ENCODE measurements at places on chromosomes 5 and 9.
A peak's percentile ranks its signal among the peaks of the same experiment; 100 is the strongest.

GRCh38 chr5:10543585-10544040 is 20.3 kb upstream of the ANKRD33B start:
- DNase-seq, result no peak

DNA sequence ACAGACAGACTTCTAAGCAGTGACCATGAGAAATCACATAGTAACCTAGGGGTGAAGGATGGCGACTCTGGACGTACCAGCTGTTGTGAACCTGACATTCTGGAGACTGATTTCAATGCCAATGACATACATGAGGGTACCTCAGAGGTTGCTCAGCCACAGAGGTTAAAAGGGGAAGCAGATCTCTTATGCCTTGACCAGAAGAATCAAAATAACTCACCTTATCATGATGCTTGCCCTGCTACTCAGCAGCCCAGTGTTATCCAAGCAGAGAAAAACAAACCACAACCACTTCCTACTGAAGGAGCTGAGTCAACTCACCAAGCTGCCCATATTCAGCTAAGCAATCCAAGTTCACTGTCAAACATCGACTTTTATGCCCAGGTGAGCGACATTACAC is 38.0 kb upstream of the CCDC152 start:
- DNase-seq, result no peak

DNA sequence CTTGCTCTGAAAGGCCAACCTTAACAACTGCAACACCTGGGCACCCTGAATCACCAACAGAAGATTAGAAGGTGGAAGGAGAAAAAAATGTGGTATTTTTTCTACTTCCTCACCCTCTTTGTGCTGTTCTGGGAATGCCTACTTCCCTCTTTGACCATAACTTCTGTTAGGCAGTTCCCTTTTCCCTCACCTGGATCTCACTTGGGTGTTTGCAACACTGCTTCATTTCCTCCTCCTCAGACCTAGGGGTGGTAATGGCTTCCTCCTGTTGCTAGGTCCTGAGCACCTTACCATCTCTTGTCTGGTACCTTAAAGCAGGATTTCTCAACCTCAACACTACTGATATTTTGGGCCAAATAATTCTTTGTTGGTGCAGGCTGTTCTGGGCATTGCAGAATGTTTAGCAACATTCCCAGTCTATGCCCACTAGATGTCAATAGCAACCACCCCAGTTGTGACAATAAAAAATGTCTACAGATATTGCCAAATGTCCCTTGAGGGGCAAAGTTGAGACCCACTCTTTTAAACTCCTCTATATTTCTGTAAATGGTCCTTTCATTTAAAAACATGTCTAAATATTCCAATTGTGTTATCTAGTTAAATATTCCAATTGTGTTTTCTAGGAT is 300.0 kb upstream of the VLDLR start:
- DNase-seq, result no peak

- peak; percentile 39 for DNase-seq
Observed at GRCh38 chr5:43631182-43631910, 28.4 kb downstream of the NNT start.

- DNase-seq, result peak; percentile 43
Observed at GRCh38 chr9:68705531-68706362, 707 bp downstream of the PIP5K1B start.

DNA sequence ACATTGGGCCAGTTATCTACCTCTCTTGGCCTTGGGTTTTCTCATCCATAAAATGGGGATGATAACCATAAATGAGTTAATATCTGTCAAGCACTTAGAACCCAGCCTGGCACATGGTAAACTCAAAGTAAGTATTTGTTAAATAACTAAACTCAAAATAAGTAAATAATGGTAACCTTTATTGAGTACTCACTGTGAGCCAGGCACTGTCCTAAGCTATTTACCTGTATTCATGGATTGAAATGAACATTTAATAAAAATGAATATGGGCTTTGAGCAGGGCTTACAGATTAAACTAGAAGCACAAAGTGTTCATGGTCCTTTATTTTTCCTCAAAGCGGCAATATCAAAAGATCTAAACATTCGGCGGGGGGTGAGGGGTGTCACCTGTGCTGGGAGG is 16.7 kb downstream of the CORO2A start:
- DNase-seq, result no peak

GRCh38 chr5:79772651-79773050 is 83.0 kb downstream of the CMYA5 start:
- DNase-seq, result no peak

DNA sequence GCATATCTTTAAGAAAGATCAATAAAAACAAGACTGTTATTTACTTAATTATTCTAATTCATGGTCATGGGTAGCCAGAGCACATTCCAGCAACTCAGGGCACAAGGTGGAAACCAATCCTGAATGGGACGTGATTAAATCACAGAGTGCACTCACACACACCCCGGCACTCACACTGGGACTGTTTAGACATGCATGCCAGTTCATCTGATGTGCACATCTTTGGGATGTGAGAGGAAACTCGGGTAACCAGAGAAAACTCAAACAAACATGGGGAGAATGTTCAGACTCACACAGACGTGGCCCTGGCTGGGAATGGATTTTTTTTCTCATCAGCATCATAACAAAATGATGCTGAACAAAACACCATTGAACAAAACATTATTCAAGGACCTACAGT is 29.4 kb downstream of the SMAD5 start:
- no peak for DNase-seq

GRCh38 chr5:41748631-41749030 is 121.6 kb downstream of the OXCT1 start:
- no peak for DNase-seq

DNA sequence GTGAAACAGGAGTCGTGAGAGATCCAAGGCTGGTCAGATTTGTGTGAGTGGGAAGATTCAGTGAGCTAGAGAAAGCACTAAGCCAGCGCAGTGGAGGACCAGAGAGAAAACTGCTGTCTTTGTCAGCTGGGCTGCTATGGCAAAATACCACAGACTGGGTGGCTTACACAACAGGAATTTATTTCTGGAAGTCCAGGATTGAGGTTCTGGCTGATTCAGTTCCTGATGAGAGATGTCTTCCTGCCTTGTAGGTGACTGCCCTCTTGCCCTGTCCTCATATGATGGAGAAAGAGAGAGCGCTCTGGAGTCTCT is 24.2 kb upstream of the ANKRD33B start:
- DNase-seq, result no peak

DNA sequence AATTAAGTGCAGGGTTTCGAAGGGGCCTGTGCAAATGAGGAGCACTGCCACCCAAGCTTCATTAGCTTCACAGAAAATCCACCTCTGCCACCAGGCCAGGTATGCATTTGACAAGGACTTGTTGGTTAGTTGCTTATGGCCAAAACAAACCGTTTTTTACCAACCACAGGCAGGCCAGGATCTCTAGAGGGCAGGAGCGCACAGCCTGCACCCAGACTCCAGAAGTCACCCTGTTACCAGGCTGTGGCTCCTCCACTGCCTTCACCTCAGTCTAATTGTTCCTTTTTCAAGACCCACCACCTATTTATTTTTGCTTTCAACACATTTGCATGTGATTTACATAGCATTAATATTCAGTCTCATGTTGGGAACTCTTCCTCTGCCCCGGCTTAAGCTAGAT is 78.3 kb upstream of the HSPA9 start:
- no peak for DNase-seq

DNA sequence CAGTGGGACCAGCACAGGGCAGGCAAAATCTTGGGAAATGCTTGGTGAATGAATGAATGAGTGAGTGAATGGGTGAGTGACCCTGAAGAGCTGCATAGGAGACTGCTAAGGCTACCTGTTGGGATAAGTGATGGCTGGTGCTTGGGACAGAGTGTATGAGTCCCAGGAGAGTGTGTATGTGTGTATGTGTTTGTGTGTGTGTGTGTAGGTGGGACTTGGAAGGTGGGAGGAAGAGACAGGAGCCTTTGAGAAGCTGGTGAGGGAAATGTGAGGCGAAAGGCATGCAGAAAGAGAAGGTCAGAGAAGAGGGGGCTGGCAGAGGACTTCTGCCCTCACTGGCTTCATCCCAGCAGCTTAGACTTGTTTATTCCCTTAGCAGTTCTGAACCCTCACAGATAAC is 33.3 kb upstream of the FOXE1 start:
- no peak for DNase-seq

DNA sequence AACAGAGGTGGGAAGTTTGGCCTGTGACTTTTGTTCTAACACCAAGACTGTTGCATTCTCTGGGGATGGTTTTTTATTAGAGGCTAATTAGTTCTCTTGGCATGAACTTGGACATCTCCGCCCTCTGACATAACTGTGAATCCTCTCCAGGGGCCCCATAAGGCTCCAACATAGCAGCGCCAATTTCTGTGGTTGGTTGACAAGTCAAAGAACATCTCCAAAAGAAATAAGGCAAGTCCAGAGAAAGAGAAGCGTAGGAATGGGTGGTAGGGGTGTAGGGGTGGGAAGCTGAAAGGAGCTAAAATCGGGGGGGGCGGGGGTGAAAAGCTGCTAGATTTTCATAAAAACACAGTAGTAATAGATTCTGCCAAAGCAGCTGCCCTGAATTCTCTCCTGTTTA is 81.0 kb upstream of the DAB2 start:
- no peak for DNase-seq

DNA sequence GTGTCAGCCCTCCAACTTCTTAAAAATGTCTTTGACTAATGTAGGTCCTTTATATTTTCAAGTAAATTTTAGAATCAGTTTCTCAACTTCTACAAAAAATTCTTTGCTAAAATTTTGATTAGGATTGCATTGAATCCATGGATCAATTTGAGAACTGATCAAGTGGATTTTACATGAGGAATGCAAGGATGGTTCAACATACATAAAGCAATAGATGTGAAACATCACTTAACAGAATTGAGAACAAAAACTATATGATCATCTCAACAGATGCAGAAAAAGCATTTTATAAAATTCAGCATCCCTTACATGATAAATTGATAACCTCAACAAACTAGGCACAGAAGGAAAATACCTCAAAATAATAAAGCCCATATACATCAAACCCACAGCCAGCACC is 190.8 kb downstream of the AUH start:
- DNase-seq, result no peak

DNA sequence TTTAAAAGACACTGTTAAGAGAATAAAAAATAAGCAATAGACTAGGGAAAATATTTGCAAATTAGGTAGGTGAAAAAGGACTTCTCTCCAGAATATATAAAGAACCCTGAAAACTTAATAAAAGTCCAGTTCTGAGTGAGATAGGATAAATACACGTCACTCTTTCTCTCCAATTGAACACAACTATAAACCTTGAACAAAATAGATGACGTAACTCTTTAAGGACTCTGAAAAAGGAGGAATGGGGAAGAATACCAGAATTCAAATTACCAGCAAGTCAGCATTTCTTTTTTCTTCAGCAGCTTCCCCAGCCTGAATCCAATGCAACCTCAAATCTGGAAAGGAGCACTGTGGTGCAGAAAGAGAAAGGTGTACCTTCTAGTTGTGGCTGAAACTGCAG is 6.8 kb upstream of the WDR41 start:
- DNase-seq, result no peak

- no peak for DNase-seq
Observed at GRCh38 chr5:175124251-175124813, 319.6 kb downstream of the DRD1 start.

DNA sequence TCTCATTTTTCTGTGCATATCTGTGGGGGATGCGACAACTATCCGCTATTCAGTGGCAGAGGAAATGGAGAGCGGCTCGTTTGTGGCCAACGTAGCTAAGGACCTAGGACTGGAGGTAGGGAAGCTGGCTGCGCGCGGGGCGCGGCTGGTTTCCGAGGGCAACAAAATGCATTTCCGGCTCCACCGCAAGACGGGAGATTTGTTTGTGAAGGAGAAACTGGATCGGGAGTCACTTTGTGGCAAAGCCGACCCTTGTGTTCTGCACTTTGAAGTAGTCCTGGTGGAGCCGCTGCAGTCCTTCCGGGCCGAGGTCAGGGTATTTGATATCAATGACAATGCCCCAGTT is 320 bp downstream of the PCDHB1 start:
- no peak for DNase-seq

DNA sequence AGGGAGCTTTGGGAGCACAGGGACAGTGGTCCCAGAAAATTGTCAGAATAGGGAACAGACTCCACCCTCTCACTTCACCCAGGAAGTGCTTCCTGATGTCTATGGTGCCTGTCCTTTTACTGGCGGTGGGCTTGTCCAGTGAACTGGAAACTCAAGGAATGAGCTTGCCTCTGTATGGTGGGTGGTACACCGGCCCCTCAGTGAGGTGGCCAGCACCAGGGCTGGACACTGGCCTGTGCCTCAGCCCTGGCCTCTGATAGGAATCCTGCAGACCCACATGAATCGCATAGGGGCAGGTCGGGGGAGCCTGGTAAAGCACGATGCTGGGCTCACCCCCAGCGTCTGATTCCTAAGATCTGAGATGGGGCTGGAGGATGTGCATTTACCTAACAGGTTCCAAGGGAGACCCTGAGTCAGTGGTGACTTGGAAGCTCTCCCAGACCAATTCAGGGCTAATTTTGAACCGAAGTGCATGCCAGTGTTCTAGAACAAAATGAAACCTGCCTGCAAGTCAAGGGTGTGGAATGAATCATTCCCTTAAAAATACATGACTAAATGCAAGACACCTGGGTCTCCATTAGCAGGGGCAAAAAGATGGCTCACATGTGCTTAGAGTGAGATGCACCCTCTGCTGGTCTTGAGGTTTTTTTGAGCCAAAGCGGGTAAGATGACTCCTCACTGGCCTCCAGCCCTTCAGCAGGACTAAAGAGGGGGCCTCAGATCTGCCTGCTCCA is 178.3 kb downstream of the HSPA4 start:
- DNase-seq, result no peak

DNA sequence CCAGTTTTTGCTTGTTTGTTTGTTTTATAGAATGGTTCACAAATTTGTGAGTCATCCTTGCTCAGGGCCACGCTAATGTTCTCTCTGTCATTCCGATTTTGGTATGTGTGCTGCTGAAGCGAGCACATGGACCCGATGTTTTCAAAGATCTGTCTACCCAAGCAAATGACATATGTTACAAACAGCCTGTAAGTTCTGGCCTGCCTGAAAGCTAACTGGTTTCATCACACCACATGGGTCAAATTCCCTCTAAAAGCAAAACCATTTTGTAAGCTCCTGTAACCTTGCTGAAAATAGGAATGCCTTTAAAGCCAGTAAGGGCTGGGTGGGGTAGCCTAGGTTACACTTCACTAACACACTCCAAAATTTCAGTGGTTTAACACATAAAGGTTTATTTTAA is 25.4 kb downstream of the DMRT3 start:
- DNase-seq, result no peak

GRCh38 chr9:13778631-13779030 is 499.1 kb upstream of the MPDZ start:
- no peak for DNase-seq

DNA sequence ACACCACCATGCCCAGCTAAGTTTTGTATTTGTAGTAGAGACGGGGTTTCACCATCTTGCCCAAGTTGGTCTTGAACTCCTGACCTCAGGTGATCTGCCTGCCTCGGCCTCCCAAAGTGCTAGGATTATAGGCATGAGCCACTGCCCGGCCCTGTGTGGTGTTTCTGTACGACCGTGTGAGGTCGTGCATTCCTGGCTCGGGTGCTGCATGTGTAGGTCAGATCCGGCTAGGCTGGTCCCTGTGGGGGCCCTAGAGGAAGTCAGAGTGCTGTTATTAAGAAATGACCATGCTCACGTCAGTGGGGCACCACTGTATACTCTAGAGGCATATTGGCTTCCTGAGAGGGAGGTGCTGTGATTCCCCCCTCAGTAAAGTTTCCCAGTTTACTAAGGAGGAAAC is 13.7 kb downstream of the WNK2 start:
- DNase-seq, result no peak
